Activated T-cell treated with anti-CD3 and anti-CD28 coated beads, Interleukin-2, amount 50 U/mL, for 48 hours (primary cell): ENCODE measurements at places on chromosomes 6 and 20.

GRCh38 chr6:32763421-32763820 is at the start of gene HLA-DQB2:
HLA-DQB2 (minus strand) TSS chr6:32763532; CDS start chr6:32763470, 62 bp downstream.
- DNase-seq = no peak

GRCh38 chr20:58596750-58597248 is 54.3 kb upstream of the STX16 start:
- no peak for DNase-seq

- no peak for DNase-seq
Measured at GRCh38 chr6:169864148-169865020, 113.0 kb downstream of the ERMARD start.

DNA sequence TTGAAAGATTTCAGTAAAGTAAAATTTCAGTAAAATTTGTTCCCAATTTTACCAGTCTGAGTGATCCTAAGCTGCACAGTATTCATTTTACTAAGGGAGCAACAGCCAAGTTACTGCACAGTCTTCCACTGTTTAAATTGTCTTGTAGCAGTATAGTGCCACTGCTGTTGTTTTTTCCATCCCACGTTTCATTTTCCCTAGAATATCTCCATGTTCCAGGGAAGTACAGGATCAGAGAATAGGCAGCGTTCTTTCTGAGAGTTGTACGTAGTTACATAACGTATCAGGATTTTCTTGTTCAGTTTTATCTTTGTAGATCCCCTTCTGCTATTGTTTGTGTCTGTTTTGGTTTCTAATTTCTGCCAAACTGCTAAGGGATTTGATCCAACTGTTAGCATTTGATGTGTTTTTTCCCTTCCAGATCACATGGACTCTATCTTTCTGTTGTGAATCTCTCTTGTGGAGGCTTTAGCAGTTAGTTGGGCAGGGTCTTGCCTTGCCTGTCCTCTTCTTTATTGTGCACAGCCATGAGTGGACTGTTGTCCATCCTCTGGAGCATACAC is 38.4 kb downstream of the BCKDHB start:
- DNase-seq = no peak

- no peak for DNase-seq
Measured at GRCh38 chr6:163457637-163458561, 43.4 kb downstream of the QKI start.

DNA sequence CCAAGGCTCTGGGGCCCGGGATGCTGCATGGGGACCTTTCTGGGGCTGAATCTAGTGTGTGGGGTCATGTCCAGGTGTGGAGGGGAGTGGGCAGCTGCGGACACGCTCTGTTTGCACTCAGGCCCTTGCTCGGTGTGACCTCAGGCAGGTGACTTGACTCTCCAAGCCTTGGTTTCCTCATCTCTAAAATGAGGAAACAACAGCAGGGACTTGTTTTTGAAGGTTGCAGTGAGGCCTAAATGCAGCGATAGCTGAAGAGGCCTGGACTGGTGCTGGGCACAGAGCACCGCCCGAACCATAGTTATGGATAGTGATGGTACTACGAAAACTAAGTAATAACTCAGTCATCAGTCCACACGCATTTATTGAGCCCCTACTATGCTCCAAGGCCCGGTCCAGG is 91.8 kb downstream of the NOL4L start:
- no peak for DNase-seq

DNA sequence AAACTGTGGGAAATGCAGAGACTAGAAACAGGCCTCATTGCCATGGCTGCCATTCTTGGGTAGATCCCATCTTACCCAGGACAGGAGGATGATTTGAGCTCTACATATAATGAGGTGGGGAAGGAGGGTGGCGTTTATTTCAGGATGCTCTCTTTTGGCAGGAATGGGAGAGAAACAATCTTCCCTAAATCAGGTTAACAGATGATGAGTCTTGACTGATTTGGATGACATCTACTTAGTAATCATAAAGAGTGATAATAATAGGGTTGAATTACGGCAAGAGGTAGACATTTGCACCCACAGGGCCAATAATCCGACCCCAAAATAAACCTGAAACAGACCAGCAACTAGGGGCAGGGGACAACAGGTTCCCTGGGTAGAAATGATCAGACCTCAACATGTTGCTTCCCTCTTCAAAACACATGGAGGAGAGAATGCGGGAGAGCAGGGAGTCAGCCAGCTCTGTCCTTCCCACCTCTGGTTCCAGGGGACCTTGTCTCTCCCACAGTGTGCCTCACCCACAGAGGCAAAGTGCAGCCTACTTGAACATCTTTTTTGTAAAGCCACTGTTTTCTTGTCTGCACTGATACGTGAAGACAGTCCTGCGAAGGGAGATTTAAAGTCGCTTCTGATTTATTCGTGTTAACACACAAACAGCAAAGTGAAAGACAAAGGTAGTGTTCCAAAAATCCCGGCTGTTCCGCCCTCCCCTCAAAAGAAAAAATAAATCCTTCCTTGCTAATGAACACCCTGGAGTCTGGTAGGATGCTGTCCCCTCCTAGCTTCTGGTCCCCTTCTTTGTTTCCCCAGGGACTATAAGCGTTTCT is 3.9 kb downstream of the FOXQ1 start:
- no peak for DNase-seq

- DNase-seq = no peak
Measured at GRCh38 chr6:79430913-79431536, 106.2 kb downstream of the LCA5 start.

DNA sequence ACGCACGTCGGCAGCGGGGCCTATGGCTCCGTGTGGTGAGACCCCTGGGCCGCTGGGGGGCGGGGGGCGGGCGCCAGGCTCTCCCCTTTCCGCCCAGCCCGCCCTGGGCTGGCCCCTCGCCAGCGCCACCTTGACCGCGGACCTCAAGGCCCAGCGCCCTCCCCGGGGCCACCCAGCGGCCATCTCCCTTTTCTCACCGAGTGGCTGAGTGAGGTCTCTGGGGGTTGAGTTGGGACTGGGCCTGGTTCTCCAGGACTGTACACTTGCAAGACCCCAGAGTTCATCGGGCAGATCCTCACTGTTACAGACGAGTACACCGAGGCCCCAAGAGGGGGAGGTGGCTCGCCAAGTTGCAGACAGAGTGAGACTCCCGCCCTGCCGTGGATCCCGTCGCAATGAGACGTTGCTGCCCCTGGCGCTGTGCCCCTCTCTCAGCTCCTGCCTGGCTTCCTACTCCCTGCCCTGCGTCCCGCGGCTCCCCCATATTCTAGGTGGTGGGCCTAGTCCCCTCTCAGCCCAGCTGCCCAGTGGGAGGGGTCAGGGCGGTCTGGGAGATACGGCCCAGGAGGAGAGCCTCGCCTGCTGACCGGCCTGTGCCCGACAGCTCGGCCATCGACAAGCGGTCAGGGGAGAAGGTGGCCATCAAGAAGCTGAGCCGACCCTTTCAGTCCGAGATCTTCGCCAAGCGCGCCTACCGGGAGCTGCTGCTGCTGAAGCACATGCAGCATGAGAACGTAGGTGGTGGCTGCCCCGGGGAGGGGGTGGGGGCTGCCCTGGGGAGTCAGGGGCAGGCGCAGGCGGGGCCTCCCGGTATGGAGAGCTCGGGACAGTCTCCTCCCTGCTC is 576 bp downstream of the MAPK13 start:
- peak; percentile 79 for DNase-seq

- no peak for DNase-seq
Measured at GRCh38 chr6:36852481-36853147, 13.4 kb upstream of the CPNE5 start.

GRCh38 chr6:14635195-14635594 is 517.6 kb downstream of the CD83 start:
- peak; percentile 50 for DNase-seq

DNA sequence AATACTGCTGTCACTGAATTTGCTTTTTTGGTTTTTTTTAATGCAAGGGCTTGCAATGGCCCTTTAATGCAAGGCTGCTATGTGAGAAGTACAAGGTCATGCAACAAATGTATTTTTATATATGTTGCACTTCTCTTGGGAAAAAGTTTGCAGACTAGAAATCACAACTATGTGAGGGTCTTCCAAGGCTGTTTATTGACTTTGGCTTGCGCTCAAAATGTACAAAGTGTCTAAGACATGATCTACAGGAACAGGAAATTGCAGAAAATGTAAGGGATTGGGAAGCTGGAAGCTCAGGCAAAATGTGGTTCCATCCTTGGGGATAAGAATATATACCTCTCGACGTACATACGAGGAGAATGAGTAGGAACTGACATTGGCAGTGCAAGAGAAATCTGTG is 92.2 kb upstream of the F13A1 start:
- no peak for DNase-seq

DNA sequence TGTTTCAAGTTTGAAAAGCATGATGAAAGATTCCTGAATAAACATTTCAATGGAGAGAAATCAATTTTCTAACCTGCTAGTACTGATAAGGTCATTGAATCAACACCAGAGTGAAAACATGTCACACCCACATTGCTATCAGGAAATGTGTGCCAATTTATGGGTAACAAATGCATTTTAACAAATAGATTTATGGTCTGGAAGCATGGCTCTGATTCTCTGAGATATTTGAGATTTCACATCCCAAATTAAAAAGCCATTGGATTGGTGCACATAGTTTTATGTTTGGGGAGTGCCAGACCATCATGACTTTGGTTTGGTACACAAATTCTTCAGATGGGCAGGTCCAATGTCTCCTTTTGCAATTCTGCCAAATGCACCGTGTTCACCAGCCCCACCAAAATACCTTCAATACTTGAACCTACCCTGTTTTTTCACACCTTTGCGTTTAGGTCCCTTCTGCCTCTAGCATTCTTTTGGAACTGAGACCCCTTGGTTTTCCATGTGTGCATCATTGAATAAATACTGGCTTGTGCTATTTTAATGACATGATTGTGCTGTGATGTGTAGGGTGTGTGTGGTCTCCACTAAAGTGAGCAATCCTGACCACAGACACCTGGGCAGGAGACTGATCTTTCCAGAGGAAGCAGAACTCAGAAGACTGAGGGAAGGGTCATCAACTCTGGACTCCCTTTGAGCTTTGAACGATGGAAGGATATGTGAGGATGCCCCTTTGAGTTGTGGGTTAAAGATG is 20.4 kb downstream of the IL20RA start:
- DNase-seq = no peak

DNA sequence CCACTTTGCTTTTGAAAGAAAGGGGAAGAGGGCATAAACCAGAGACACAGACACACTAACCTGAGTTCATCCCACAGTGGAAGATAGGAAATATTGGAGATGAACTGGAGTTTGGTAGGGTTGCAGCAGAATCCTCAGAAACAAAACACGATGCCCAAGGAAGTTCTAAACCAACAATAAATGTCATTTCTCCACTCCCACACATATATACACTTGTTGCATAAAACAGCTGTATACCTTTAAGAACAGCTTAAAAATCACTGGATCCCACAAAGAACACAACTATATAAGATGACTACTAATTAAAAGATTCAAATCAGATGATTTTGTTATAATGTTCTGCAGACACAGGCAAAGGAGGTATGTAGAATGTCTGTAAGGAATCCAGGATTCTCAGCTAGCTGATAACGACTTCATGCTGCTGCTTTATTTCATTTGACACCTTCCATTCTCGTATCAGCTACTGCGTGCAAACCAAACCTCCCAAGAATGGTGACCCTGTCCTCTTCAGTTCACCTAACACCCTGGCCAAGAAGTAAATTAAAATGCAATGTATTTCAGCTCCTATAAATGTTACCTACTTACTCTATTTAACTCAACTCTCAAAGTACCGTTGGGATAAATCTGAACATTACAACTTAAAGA is 14.3 kb downstream of the KIF13A start:
- no peak for DNase-seq

- no peak for DNase-seq
Measured at GRCh38 chr20:35673884-35674283, 9.2 kb upstream of the CPNE1 start.

- DNase-seq = no peak
Measured at GRCh38 chr6:132020138-132020581, 69.0 kb upstream of the CCN2 start.

- no peak for DNase-seq
Measured at GRCh38 chr6:102387326-102388033, 994.0 kb downstream of the GRIK2 start.

DNA sequence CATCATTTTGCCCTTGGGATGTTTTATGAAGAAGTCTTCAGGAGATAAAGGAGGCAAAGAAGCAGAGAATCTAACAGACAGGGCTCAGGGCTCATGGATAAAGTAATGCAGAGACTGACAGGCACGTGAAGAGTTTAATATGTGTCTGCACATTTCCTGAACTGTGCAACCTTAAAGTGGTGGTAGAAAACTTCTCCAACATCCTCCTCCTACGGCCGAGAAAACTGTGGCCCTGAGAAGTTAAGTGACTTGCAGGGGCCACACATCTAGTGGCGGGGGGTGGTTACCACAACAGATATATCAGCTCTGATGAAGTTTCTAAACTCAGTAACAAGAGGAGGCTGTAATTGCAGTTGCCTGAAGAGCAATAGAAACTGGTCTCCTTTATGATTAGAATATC is 61.0 kb downstream of the SOBP start:
- no peak for DNase-seq

GRCh38 chr6:39339868-39340550 is 17.5 kb upstream of the KCNK16 start:
- no peak for DNase-seq

GRCh38 chr6:11409371-11409770 is 128.2 kb upstream of the TMEM170B start:
- no peak for DNase-seq

DNA sequence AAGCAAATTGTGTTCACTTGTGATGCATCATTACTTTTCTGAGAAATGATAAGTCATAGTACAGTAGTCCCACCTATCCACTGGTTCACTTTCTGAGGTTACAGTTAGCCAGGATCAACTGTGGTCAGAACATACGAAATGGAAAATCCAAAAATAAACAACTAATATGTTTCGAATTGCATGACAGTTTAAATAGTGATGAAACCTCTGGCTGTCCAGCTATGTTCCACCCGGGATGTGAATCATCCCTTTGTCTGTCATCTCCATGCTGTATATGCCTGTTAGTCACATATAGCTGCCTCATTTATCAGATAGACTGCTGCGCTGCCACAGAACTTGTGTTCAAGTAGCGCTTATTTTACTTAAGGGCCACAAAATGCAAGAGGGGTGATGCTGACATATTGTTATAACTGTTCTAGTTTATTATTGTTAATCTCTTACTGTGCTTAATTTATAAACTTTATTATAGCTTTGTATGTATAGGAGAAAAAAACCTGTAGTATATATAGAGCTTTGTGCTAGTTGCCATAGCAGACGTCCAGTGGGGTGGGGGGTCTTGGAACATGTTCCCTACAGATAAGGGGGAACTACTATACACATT is 29.2 kb downstream of the AFDN start:
- DNase-seq = no peak

- DNase-seq = no peak
Measured at GRCh38 chr6:136323431-136324112, 33.9 kb upstream of the BCLAF1 start.
